Left lung (tissue), 14 donors: ENCODE measurements at places on chromosomes 11 and 22.
A peak's percentile ranks its signal among the peaks of the same experiment; 100 is the strongest.

- DNase-seq = no peak
Observed at GRCh38 chr22:42180349-42180842, 49.8 kb upstream of the CYP2D6 start.

- DNase-seq = no peak
Observed at GRCh38 chr22:25492841-25493734, 71.4 kb upstream of the GRK3 start.

DNA sequence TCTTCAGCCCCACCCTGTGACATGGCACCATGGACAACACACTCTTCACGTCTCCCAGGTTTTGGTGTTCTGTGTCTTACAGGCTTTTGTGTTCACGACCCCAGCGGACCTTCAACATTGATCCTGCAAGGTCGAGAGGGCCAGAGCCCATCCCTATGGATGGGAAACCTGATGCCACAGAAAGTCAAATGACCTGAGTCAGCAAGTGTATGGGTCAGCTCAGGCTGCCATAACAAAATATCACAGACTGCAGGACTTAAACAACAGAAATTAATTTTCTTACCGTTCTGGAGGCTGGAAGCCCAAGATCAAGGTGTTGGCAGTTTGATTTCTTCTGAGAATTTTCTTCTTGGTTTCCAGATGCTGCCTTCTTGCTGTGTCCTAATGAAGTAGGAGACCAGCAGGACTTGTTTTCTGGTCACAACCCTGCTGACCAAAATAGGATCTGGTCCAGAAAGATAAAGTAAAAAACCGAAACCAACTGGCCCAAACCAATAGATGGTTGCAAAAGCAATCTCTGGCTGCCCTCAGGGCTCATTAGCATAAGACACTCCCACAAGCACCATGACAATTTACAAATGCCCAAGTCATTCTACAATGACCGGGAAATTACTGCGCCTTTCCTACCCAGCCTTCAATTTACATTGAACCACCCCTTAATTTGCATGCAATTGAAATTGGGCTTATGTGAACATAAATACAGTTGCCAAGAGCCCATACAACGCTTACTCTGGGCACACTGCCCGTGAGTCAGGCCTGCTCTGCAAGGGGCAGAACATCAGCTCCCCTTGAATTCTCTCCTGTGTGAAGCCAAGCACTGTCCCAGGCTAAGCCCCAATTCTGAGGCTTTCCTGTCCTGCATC, 113.9 kb downstream of the RPS6KA4 start:
- no peak for DNase-seq

DNA sequence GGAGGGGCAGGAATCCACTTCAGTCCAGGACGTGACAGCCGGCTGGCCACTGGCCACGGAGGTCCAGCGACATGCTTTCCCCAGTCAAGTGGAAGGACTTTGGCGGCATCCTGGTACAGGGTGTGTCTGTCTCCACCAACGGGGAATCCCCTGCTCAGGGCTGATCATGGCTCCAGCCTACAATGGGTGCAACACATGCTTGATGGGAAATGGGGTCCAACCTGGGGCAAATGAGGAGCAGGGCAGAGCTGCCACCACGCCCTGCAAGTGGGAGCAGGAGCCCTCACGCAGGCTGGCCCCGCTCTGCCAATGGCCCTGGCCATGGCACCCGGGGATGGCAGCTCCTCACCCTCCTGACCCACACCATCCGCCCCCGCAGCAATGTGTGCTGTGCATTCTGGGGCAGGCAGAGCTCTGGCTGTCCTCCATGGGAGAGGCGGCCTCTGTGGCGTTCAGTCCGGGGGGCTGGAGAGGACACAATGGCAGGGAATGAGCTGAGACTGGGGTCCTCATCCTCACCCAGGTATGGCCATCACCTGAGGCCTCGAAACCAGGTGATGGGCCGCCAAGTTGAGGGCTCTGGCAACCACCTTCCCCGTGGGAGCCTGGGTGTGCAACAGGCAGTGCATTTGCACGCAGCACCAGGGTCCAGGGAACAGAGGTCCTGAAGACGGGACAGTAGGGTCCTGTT, 5.8 kb upstream of the SEPTIN5 start:
- no peak for DNase-seq

GRCh38 chr11:65016705-65017104, 2.7 kb downstream of the ARL2 start:
- no peak for DNase-seq

DNA sequence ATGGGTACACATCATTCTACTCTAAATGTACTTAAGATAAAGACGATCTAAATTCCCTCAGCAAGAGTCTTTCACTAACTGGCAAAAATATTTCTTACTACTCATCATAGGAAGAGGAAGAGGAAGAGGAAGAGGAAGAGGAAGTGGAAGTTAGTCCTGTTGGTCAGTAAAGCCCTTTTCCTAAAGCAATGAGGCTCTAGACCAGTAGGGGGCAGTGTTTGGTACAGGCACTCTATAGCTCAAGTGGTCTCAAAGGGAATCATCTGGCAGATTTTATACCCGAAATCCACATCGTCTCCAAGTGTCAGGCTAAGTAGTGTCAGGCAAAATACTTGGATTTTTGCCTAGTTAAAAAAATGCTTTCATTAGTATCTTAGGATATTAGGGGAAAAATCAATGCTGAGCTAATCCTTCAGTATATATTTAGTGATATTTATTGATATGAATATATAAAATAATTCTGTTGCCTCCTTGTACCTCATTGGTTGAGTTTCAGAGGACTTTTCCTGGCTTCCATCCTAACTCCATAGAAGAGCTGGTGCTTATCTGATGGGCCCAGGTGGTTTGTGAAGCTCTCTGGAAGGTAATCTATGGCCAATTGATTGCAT, 7.7 kb downstream of the BLID start:
- DNase-seq = peak; percentile 13

DNA sequence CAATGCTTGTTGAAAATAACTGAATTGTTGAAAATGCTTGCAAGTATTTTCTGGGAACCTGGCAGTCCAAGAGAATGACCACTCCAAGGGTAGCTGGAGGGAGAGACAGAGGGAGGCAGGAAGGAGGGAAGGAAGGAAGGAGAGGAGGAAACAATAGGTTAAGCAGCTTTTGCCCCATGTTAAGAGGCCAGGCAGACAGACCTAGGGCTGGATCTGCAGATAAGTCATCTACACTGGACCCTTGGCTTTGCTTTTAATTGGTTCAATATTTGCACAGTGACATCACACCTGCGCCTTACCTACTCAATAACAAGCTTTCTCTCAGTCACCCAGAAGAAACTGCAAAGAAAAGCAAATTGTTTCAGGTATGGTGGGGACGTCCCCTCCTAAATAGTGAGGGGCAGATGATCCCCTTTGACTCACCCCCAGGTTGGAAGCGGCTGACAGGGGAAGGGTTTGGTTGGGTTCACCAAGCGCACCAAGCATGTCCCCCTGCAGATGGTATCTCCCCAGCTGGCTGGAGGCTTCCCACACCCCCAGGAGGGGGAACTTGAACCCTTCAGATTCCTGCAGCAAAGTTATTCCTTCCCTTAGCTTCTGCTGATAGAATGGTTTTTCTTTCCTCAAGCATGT, 24.3 kb downstream of the MYH9 start:
- no peak for DNase-seq

DNA sequence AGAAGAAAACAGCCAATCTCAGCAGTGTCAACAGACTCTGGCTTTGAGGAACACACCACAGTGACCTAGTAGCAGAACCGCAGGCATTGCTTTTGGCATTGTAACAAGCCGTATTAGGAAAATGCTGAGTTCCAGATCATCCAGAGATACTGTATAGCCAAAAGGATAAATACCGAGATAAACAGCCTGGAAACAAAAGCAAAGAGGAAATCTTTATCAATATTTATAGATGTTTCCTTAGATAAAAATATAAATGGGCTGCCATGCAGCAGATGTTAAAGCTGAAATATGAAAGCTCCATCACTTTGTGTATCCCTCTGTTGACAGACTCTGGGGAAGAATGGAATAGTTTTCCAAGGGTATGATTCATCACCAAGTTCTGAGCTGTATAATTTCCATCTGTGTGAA, 98.9 kb upstream of the TP53AIP1 start:
- DNase-seq = no peak

- DNase-seq = no peak
Observed at GRCh38 chr11:17423533-17424310, 35.3 kb upstream of the KCNJ11 start.

DNA sequence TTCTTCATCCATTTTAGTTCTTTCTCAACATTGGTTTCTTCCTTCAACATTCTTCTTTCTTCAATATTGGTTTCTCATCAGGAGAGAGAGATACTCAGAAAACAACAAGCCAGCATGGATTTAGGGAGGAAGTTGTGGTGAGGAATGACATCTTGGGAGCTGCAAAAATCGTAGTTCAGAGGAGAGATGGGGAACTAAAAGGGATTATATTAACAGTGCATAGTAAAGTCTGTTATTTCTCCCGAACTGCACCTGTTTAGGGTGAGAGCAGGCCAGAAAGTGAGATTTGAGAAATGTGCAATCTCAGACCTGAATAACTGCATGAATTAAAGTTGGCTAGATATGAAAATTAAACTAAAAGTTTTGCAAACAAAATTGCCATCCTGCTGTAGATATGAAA, 94.5 kb downstream of the CASP12 start:
- DNase-seq = no peak

DNA sequence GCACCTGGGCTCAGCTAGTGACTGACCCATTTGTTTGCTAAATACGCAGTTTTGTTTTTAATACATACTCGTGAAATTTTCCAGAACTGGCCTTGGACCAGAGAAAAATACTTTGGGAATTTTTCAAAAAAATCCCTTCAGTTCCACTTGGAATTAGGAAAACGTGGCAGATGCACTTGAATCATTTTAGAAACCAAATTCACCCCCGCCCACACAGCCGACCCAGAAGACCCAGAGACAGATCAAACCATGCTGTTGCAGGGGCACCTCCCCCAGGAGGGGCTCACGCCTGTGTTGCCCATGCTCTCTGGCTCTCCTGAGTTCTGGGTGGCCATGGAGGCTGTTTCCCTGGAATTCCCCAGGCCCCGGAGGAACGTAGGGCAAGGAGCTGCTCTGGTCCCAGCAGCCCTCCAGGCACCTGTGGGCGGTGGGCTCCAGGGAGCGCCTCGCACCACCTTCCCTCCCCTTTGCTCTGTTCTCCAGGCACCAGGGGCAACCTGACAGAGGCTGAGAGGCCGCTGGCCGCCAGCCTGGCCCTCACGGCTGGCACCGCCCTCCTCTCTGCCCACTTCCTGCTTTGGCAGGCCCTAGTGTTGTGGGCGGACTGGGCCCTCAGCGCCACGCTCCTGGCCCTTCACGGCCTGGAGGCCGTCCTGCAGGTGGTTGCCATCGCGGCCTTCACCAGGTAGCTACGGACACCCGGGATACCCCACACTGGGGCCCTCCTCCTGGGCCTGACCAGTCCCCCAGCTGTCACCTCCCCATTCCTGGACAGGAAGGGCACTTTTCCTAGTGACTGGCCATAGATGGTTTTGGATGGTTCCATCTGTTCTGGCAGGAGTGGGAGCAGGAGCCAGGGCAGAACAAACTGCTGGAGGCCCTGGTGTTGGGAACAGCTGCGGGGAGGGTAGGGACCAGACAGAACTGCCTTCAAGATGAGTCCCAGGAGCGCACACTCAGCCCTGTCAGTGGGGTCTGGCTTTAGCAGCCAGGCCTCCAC, 3.3 kb upstream of the EPS8L2 start:
- DNase-seq = no peak

- DNase-seq = no peak
Observed at GRCh38 chr22:43879901-43880540, 11.8 kb downstream of the PNPLA5 start.
